ENCODE measurements at places on chromosomes 4 and X. TPM values are rescaled to one million over a fixed set of nuclear protein-coding genes. Genes with fewer than 3 reads are reported as not detected.

PAGE1 gene
- total RNA-seq, result not detected

DNA sequence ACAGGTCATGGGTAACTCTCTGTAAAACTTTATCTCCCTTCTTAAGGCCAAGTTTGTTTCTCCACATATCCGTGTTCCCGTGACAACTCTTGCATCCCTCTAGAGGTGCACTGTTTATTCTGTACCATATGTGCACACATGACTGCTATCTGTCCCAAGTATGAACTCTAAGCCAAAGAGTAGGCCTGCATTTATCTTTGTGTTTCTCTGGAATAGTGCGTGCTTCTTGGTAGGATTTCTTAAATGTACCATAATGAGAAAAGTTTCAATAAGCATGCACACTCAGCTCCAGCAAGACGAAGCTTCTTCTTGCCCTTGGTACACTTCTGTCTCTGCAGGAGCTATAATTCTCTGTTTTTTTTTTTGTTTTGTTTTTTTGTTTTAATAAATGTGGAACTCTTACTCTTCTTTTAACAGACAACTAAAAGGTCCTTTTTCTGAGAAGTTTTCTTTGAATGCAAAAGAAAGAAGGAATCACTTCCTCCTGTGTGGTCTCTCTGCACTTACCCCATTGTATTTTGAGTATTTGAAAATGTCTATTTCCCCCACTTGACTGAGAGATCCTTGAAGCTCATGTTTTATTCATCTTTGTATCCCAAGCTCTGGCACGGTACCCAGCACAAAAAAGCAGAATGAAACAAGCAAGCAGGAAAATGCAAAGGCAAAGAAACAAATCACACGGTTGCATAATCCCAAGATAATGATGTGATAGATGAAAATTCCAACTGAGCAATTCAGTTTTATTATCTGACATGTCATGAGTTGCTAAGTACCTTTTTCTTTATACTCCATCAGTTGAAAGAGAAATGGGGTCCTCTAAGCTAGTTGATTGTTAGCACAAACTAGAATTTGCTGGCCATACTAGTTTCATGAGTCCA is 521.9 kb upstream of the BOD1L1 start:
- no peak for DNase-seq

DNA sequence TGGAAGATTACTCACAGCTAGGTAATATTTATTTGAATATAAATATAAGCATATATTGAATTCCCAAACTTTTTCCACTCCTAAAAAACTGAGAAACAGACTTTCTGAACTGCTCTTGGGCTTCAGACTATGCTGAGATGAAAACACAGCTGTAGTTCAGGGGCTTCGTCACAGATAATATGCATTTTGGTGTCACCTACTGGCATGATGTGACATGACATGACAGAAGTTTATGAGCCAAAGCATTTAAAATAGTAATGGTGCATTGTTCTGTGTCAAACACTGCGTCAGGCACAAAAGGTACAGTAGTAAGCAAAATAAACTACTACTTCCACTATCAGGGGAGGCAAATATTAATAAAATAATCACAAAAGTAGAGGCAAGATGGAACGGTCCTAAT is 171.3 kb downstream of the BTC start:
- DNase-seq, result peak; percentile 89

KLHL2 gene
- total RNA-seq, result 10.0 TPM

OTUD6A gene
- total RNA-seq, result not detected

EVC2 gene
- not detected for total RNA-seq

- DNase-seq, result no peak
Observed at GRCh38 chr4:173282256-173282562, 51.9 kb downstream of the HMGB2 start.

DNA sequence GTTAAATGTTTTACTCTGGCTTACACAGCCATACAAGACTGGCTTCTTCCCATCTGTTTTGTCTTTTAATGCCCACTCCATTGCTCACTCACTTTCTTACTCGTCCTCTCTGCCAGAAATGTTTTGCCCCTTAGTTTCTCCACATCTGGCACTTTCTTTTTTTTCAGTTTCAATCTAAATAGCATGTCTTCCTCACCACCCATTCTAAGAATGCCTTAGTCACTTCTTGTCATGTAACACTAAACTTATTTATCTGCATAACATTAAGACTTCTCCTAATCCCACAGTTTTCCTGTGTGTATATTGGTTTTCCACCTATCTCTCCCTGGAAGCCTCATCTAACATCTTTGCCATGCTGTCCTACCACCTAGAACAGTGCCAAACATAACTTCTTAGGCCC is 119.3 kb downstream of the ADAMTS3 start:
- no peak for DNase-seq

VCX3B gene
- total RNA-seq, result not detected

FAAH2 gene
- 3.1 TPM for total RNA-seq

DNA sequence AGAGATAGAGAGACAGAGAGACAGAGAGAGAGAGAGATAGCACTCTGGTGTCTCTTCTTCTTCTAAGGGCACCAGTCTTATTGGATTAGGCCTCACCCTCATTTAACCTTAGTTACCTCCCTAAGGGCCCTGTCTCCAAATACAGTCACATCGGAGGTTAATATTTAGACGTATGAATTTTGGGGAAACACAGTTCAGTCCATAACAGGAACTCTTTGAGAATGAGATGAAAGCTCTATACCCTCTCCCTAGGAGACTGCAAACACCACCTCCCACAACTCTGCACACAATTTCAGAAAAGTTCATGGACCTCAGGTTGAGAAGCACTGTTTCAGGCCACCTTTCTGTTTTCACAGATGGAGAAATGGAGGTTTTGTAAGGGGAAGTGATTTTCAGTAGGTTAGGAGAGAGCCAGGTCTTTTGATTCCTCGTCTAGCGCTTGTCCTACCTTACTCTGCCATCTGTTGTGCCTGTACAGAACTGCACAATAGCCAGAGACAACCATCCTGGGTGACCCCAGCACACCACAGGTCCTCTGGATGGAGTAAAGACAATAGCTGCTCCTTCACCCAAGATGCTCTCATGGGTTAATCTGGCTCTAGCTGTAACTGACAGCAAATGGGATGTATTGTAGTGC is 16.9 kb upstream of the LOC101059915 start:
- DNase-seq, result peak; percentile 52

- DNase-seq, result no peak
Observed at GRCh38 chrX:27446423-27446822, 16.7 kb downstream of the PPP4R3C start.

DNA sequence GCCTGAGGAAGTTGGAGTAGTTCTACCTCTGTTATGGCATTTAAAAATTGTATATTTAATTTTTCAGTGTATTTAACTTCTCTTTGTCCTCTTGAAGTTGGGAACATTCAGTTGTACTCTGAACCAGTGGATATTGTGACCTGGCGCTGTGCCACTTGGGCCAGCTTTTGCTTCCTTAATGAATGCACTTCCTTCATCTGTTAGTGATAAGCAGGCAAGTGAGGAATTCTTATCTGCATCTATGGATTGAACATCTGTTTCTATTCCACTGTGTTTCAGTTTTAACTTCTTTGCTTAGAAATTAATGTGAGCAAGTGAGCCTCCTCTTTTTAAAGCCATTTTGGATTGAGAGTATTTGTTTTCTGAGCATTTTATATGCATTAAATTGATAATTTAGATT is 128.3 kb downstream of the UCHL1 start:
- DNase-seq, result peak; percentile 29

DNA sequence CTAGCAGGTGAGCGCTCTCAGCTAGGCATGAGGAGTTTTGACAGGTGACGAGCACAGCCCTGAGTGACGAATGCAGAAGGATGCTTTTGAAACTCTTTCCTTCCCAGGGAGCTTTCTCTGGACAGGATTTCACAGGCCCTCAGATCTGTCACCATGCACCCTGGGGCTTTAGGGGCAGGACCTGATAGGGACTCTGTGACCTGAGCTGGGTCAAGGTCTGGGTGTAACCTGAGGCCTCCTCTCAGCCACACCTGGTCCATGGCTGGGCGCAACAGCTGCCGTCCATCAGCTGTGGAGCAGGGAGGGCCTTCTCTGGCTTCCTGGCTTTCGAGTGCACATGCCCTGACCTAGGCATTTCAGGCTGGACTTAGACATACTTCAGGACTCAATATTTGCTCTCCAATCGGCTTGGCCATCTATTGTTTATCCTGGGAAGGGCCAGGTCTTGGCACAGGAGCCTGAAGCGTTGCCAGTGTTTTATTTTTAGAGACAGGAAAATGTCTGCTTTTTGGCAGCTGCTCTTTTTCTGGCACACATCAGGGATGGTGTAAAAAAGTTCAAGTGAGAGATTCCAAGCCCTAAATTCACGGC is 56.4 kb downstream of the C4orf51 start:
- DNase-seq, result no peak

UGT2B7 gene
- 0.08 TPM for total RNA-seq

DNA sequence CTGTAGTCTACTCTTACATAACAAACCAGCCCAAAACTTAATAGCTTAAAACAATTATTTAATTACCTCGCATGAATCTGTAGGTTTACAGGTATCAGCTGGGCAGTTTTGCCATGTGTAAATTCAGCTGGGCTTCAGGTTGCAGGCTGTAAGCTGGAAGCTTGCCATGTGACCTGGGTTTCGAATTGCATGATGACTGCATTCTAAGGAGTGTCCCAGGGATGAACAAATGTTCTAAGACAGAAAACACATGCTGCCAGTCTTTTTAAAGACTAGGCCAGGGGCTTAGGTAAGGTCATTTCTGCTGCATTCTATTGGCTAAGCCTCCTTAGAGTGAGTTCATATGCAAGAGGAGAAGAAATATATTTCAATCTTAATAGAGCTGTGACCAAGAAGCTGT is 44.8 kb downstream of the GRIA2 start:
- DNase-seq, result no peak

GRCh38 chrX:43224496-43224895 is 431.6 kb upstream of the MAOA start:
- no peak for DNase-seq

GRCh38 chr4:102281171-102281839 is 64.0 kb downstream of the SLC39A8 start:
- no peak for DNase-seq

UCP1 gene
- not detected for total RNA-seq

DNA sequence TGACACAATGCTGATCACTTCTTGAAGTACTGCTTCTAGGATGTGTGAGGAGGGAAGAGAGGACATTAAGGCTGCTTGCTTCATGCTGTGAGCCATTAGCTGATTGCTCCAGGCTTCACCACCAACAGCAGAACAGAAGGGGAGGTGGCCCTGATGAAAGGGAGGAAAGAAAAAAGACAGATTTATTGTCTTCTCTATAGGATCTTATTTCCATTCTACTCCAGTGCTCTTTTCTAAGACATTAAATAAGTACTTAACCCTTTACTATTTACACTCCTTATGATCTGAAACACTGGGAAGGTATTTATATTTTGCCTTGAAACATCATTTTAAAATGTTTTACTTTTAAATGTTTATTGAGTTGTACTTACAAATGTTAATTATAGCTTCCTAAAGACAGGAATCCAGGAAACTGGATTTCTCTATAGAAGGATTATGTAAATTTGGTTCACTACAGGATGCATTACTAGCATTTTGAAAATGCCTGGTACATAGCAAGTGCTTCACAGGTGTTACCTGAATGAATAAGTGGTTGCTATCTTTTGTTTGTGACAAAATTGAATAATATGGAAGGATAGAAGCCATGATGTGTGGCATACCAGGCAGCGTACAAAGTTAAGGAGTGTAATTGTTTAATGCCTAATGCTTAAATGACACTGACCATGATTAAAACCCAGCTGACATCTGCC is 680.9 kb upstream of the ATOH1 start:
- no peak for DNase-seq

GRCh38 chr4:71396382-71396781 is 57.6 kb downstream of the SLC4A4 start:
- no peak for DNase-seq

DNA sequence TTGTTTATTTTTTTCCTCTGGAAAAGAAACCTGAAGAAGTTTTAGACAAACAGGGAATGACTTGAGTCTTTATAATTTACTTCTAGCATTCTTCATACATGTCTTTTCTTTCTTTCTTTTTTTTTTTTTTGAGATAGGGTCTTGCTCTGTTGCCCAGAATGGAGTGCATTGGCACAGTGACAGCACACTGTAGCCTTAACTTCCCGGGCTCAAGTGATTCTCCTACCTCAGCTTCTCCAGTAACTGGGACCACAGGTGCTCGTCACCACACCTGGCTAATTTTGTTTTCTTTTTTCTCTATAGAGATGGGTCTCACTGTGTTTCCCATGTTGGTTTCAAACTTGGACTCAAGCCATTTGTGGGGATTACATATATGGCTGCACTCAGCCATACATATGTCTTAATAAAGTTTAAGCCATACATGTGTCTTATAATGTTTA is 71.8 kb downstream of the RAPGEF2 start:
- no peak for DNase-seq

DNA sequence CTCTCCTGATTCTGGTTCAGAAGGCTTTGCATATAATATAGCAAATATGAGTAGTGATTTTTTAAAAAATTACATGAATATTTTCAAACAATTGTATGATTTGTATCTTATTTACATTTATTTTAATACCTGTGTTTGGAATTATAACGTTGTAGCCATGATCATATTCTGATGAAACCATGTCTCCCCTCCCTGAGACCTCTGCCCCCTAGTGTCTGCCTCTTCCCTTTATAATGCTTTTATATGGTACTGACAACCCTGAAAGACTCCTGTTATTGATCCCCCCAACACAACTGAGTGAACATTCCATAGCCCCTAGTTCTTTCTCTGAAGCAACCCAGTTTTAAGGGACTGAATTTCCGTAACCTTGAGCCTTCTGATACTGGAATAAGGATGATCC is 187.4 kb downstream of the SOX3 start:
- no peak for DNase-seq

DNA sequence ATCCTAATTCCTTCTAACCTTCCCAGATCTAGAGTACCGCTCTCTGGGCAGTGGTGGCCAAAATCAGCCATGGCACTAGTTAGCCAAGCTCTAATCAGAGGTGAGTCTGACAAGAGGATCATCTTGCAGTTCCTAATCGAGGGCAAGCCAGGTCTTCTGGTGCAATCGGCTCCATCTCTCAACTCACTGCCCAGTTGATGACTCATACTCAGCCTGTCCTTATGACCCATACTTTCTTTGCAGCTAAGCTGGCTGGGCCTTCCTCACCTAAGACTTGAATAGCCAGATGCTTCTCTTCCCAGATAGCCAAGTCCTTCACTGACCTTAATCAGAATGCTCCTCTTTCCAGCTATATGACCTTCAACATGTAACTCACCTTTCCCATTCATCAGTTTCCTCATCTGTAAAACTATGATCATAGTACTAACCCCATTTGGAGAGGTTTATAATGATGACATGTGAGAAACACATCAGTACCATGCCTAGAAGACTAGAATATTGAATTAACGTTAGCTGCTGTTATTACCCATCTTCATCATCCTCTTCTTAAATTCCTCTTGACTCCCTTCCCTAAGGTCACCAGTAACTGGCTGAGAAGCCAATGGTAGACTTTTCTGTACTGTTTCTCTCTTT is 57.1 kb downstream of the RELL1 start:
- peak; percentile 70 for DNase-seq

GRCh38 chr4:101156619-101157310 is 190.6 kb downstream of the PPP3CA start:
- DNase-seq, result no peak

- DNase-seq, result no peak
Observed at GRCh38 chr4:120317713-120318112, 251.1 kb upstream of the MAD2L1 start.

GRCh38 chr4:26290321-26290720 is 30.5 kb upstream of the RBPJ start:
- no peak for DNase-seq

Data from HT-29 (cell line).